B cell (primary cell): ENCODE measurements at places on chromosomes 11 and 22. TPM values are rescaled to one million over a fixed set of nuclear protein-coding genes. Genes with fewer than 3 reads are reported as not detected.
A peak's percentile ranks its signal among the peaks of the same experiment; 100 is the strongest.

- no peak for DNase-seq
Observed at GRCh38 chr22:23365524-23365923, 185.2 kb downstream of the BCR start.

GRCh38 chr11:43585877-43586608, 94.5 kb upstream of the HSD17B12 start:
- DNase-seq = no peak

DNA sequence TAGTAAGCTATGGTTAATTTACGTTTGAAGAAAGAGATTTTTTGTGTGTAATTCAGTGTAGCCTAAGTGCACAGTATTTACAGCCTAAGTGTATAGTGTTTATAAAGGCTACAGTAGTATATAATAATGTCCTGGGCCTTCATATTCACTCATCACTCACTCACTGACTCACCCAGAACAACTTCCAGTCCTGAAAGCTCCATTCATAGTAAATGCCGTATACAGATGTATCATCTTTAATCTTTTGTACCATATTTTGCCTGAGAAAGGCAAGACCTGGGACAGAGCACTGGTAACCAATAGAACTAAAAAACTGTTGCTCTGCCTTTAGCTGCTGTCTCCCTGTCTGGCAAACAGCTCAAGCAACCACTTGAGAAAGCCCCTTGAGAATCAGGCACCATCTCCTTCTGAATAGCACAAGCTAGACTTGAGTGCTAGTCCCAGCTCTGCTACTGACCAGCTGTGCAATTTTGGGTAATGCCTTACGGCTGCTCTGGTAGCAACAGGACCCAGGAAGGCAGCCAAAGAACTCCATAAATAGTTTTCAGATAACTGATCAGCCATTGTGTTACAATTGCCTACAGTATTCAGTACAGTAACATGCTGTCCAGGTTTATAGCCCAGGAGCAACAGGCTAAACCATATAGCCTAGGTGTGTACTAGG, 131.3 kb downstream of the KCNC1 start:
- no peak for DNase-seq

DNA sequence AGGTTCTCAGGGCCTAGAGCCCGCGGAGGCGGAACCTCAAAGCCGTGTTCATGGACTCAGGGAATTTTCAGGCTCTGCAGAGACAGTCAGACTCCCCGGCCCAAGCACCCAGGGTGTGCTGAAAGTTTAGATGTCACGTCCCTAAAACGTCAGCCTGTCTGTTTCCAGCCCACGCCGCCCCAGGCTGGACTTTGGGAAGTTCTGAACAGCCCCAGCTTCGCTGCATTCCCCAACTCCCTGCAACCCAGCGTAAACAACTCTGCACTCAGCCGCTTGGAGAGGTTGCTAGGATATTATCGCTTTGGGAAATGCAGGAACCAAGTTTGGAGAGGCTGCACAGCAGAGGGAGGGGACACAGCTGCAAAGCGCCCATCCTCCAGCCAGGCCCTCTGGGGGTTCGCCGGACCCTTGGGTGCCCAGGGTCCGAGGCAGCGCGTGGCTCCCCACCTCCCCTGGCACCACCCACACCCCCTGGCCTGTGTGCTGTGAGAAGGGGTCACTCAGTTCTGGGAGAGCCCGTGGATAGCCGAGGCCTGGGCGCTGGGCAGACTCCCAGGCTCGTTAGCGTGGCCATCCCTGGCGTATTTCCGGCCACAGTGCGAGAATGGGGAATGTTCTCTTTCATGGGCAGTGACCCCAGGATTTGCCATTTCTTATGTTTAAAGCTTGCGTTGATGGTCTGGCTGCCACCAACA, 120.5 kb upstream of the FGF3 start:
- no peak for DNase-seq

- DNase-seq = peak; percentile 86
Observed at GRCh38 chr22:22410121-22410520, 98.4 kb downstream of the ZNF280B start.

DNA sequence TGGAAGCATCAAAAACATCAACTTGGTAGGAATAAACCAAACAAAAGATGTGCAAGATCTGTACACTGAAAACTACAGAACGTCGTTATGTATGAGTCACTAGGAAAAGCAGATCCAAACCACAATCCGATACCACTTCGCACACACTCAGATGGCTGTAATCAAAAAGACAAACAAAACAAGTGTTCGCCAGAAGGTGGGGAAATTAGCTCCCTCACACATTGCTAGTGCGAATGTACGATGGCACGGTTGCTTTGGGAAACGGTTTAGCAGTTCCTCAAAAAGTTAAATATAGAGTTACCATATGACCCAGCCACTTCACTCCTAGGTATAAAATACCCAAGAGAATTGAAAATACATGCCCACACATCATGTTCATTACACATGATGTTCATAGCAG, 14.8 kb upstream of the CARD10 start:
- no peak for DNase-seq

DNA sequence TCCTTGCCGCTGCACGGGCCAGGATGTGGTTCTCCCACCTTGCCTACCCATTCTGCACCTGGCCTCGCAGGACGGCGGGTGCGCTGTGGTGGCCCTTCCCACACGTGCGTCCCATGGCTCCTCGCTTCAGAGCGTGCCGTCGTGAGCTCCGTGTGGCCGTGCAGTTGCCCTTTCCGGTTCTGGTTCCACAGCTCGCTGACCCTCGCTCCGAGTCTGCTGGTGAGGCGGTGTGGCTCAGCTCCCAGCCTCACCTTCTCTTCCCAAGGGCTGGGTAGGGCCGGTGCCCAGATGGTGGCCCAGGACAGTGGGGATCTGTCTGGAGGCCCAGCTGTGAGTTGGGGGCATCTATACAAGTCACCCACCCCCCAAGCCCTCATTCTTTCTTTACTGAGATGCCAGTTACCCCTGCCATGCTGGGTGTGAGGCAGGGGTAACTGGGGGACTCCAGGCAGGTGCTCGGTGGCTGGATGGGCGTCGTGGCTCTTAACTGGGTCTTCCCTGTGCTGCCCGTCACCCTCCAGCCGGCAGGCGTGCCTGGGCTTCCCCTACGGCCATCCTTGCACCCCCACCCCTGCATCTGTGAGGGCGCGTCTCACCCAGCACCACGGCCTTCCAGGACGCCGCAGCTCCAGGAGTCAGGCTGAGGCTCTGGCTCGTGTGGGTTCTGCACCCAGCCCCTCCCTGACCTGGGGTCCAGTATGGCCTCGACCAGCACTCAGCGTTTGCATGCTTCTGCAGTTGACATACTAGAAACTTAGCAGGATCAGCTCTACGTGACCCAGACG, 395.2 kb downstream of the TBC1D22A start:
- no peak for DNase-seq

- DNase-seq = no peak
Observed at GRCh38 chr22:28034145-28034759, 115.2 kb upstream of the PITPNB start.

Gene TBX1
- not detected in 2 replicates for total RNA-seq

Gene ANO9
- total RNA-seq = 62.0 and 63.9 TPM in 2 replicates
